RPMI7951 (cell line): ENCODE measurements at places on chromosomes 2 and 18.

- DNase-seq = peak; percentile 22
These were observed 50.5 kb upstream of the DLX2 start for GRCh38 chr2:172153156-172153555.

DNA sequence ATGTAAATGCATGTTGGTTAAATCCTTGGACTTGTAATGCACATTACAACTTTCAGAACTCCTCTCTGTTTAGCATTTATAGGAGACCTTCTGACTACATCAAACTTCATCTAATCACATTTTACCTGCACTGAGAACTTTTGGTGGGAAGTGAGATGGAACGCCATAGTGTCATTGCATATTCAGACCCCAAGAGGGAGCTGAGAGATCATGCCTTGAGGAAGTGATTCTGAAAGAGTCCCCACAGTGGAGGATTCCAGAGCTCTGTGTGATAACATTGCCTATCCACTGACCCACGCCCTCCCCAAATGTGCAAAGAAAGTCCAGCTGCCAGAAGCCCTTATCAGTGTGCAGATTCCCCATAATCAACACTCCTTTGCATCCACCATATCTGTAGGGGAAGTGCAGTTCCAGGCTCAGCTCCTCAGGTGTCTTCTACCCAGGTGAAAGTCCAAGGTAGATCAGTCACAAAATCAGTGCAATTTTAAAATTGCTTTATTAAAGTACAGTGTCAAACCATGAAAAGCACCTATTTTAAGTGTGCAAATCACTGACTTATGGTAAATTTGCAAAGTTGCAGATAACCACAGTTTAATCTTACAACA lies 212.4 kb downstream of the RPIA start:
- peak; percentile 44 for DNase-seq

DNA sequence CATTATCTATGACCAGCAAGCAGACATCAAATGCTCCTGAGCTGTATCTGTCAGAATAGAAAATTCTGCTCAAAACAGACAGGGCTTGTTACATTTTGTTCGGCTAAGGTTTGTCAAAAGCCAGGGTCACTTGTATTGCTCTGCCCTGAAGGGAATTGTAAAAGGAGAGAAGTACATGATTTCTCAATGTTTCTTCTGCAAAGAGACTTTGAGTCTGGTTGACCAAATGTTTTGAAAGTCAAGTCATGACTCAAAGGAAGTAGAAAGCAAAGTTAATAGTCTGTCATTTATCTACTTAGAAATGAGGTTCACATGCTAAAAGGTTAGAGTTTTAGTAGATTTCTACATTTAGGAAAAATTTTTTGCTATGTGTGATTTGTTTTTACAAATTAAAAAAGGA lies 1624.1 kb upstream of the ZEB2 start:
- DNase-seq = no peak

DNA sequence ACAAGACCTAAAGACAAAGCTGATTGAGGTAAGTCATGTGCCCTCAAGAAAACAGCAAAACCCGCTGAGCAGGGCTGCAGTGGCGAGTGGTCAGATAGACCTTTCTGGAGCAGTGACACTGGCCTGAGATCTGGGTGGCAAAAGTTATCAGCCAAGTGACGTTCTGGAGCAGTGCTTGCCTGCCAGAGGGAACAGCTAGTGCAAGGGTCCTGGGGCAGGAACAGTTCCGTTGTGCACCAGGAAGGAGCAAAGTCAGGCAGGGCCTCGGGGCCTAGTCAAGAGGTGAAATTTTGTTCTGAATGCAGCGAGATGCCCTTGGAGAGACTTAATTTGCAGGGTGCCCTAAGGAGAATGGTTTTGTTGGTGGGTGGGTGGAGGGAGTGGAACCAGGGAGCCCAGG lies 67.0 kb downstream of the SH3BP4 start:
- DNase-seq = no peak

DNA sequence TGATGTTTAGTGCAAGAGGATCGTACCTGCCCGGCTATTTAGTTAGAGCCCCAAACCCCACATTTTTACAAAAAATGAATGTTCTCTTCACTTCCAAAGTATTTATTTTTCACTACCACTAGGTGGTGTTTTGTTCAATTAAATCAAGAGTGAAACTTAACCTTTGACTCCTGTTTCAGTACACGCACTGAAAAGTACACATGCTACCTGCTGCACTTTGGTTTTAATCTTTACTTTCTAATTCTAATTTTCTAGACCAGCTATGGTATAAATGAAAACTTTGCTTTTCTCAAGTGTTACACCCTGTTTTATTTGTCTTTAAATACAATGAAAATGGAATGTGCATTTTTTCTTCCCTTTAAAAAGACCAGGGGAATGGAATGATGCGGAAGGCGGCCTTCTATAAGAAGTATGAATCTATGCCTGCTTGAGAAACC lies 31.4 kb upstream of the CHN1 start:
- DNase-seq = peak; percentile 47

DNA sequence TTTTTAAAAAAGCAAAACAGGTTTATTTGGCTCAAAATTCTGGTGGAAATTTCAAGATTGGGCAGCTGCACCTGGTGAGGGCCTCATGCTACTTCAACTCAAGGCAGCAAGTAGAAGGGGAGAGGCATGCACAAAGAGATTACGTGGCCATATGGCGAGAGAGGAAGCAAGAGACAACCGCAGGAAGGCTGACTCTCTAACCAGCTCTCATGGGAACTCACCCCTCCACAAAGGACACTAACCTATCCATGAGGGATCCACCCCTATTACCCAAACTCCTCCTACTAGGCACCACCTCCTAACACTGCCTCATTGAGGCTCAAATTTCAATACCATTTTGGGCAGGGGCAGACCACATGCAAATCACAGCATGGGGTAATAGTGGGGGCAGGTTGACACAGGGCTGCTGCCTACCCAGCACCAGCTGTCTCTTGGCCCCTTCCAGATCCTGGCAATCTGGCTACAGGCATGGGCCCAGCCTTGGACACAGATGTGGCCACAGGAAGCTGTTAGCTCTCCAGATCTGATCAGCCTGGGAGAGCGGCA lies 2.0 kb upstream of the CAPN10 start:
- peak; percentile 73 for DNase-seq

- peak; percentile 43 for DNase-seq
These were observed 377.2 kb upstream of the LRATD1 start for GRCh38 chr2:14255135-14255820.
